ENCODE measurements at places on chromosomes 11 and 22. TPM values are rescaled to one million over a fixed set of nuclear protein-coding genes. Genes with fewer than 3 reads are reported as not detected.

DNA sequence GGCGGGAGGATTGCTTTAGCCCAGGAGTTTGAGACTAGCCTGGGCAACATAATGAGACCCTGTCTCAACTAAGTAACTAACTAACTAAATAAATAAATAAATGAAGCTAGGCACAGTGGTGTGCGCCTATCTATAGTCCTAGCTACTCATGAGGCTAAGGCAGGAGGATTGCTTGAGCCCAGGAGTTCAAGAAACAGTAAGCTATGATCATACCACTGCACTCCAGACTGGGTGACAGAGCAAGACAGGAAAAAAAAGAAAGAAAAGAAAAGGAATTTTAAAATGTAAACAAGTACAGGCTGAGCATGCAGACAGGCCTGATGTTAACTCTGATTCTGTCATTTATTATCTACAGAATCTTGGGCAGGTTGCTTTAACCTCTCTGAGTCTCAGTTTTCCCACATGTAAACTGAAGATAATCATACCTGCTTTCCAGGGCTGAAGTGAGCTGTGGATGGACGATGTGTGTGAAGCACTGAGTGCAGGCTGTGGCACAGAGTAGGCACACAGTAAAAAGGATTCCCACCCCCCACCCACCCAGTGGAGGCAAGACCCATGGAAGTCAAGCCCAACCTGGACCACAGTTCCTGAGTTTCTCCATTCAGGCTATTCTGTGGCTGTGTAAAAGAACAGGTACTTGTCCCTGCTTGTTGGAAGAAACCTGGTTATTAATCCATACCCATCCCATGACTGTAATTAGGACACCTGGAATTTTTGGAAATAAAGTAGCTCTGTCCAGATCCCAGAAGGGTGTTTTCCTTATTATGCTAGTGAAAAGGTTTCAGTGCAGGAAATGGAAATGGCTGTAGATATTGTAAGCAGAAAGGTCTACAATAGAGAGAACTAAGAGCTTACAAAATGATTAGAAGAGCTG lies 18.7 kb upstream of the SCUBE2 start:
- DNase-seq: no peak

DNA sequence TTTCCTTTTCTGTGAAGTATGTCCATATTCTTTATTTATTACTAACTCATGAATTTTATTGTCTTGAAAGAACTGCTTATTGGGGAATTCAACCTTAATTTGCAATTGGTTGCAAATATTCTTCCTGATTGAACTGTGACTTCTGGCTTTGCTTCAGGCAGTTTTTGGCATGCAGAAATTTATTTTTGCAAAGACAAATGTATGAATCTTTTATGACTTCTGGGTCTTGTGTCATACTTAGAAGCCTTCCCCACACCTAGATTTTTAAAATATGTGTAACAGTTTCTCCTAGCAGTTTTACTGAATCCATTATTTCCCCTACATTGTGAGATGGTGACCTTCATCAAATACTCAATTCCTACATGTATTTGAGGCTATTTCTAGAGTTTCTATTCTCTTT lies 12.3 kb downstream of the MRE11 start:
- no peak for DNase-seq

DNA sequence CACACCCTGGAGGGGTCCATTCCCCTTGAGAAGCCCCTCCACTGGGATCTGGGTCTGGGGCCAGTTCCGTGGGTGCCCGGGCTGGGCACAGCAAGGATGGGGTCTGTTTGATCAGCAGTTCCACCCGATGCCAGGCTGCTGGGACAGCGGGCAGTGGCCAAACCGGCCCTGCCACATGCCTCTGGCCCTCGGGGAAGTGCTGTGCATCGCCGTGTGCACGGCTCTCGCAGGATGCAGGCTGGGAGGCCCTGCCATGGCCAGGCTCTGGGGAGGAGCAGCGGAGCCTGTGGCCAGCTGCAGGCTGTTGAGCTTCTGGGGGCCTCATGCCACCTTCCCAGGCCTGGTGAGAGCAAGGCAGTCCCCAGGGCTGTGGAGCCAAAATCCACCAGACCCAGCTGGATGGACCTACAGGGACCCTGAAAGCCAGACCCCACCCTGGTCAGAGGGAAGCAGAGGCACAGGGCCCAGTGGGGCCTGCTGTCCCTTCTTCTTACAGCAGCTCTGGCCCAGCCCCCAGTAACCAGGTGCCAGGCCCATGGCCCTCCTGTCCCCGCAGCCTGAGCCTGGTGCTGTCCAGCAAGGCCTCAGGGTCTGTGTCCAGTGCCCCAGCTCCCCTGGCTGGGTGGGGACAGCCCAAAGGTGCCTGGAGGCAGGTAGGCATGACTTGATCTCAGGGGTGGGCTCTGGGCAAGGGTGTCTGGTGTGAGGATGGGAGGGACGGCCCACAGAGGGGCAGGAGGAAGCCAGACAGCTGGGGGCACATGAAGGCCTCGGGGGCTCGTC lies 57.3 kb downstream of the WNT7B start:
- no peak for DNase-seq

USP2 gene
- 140 TPM for total RNA-seq

SCGB2A2 gene
- not detected for total RNA-seq

NXPE2 gene
- total RNA-seq: 0.14 TPM
